ENCODE measurements at places on chromosomes 5 and 9.

GRCh38 chr9:93908591-93909241 lies 46.4 kb downstream of the BARX1 start:
- DNase-seq, result no peak

GRCh38 chr5:172748341-172748843 lies 22.6 kb downstream of the DUSP1 start:
- DNase-seq, result no peak

- no peak for DNase-seq
These were observed 160.4 kb downstream of the CFAP90 start for GRCh38 chr5:7690557-7690956.

GRCh38 chr9:136589766-136590763 lies 44.2 kb upstream of the NOTCH1 start:
- no peak for DNase-seq

DNA sequence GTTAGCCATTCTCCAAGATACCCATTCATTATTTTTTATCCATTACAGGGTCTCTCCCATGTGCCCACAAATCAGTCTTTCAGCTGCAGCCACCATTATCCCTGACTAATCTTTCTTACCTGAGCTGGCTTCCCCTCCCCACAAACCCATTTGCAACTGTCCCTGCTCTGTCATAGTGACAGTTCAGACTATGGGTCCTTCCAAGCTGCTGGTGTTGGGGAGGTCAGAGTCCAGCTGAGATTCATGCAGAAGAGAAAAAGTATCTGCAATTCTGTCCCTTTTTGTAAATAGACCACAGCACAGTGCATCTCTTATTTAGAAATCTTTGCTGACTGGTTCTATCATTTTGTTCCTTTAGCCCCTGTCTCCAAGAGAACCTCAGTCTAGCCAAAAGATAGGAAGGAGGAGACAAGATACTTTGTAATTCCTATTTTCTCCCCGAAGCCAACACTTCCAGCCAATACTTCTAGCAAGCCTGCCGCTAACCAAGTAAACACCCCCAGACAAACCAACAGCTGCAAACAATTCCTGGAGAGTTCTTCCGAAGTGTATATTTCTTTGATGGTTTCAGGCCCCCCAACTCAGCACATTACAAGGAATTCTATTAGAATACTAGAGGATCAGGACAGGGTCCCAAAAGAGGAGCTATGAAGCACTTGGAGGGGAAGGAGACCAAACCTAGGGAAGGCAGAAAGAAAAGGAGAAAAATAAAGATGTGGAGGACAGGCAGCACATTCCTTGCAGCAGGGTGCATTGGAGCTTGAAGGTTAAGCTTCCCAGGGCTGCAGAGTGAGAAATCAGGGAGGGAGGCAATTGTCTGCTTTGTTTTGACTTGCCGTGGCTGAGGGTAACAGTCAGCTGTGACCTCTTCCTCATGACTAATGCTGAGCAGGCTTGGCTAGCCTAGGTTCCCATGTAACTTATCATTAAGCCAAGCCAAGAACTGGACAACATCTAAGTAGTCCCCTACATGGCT lies 148.5 kb downstream of the SGCD start:
- no peak for DNase-seq

GRCh38 chr9:133349965-133350616 lies 2.1 kb downstream of the RPL7A start:
- DNase-seq, result no peak

DNA sequence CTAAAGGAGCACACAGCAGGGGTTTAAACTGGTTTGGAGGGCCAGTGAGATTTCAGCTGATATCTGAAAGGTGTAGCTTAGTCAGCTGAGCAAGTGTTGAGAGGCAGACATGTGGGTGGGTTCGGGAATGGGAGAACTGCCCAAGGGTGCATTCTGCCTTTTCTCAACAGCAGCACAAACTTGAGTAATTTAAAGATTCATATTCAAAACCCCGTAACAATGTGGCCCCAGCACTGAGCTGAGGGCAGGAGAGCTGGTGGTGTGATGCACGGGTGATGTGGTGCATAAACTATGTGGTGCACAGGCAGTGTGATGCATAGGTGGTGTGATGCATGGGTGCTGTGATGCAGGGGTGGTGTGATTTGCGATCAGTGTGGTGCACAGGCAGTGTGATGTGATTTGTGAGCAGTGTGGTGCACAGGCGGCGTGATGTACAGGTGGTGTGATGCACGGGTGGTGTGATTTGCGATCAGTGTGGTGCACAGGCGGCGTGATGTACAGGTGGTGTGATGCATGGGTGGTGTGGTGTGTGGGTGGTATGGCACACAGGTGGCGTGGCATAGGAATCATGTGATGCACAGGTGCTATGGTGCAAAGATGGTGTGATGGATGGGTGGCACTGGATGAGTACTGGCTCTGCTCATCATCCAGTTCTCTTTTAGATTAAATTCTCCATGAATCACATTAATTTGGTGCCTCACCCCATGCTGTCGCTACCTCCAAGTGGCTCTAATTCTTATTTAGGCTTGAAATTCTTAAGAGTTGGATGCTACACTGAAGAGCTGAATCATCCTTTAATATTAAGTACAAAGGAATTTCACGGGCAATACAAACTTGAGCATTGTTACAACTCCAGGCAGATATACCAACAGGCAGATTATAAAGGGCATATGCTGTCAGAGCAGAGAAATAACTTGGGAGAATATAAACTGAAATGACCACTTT lies 53.6 kb downstream of the DAP start:
- no peak for DNase-seq

GRCh38 chr5:111495159-111495558 lies 17.2 kb downstream of the STARD4 start:
- DNase-seq, result no peak

GRCh38 chr5:178587763-178588611 lies 2.2 kb downstream of the COL23A1 start:
- DNase-seq, result no peak

DNA sequence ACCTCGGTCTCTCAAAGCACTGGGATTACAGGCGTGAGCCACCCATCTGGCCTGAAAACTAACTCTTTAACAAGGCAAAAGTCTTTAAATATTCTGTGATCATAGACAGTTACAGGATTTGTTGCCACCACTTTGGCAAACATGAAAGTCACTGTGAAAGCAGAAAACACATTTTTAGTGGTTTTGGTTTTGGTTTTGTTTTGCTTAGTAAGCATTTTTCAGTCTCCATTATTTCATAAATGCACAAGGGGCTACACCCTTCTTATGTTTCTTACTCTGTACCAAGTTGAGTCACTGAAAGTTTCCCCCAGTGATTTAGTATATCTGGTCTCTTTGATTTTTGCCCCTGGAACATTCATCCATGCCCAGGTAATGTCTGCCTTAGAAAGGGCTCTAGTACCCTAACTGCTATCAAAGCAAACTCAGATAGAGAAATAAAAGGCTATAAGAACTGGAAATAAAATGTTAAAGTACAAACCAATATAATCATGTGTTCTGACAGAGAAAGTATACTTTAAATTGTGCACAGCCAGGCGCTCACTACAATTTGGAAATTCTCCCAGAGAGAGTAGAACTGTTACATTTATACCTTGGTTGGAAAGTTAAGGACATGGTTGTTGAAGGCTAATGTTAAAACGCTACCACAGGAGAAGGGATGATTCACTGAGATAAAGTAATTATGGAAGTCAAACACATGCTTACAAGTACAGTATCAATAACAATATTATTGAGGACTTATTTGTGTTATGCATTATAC lies 1022.5 kb upstream of the DMAC1 start:
- DNase-seq, result no peak

- no peak for DNase-seq
These were observed 249.2 kb upstream of the IRX4 start for GRCh38 chr5:2131826-2132496.

GRCh38 chr5:110055302-110055701 lies 365.6 kb downstream of the MAN2A1 start:
- DNase-seq, result peak; percentile 46

DNA sequence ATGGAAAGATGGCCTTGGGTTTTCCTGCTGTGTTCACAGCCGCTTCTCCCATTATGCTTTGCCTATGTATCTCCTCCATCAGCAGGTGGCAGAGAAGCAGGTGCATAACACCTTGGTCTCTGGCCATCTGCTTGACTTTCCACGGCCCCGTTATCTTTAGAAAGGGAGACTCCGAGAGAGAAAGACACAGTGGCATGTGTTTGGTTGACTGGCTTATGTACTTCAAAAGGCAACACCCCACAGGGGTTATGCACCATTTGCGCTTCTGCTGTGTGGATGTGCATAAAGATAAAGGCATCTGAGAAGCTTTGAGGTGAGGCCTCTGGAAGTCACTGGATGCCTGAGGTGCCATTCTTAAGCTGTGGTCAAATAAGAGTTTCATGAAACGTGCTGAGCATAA lies 138.4 kb downstream of the EGFLAM start:
- DNase-seq, result no peak
